8988T (cell line): ENCODE measurements at places on chromosomes 3 and 15.

DNA sequence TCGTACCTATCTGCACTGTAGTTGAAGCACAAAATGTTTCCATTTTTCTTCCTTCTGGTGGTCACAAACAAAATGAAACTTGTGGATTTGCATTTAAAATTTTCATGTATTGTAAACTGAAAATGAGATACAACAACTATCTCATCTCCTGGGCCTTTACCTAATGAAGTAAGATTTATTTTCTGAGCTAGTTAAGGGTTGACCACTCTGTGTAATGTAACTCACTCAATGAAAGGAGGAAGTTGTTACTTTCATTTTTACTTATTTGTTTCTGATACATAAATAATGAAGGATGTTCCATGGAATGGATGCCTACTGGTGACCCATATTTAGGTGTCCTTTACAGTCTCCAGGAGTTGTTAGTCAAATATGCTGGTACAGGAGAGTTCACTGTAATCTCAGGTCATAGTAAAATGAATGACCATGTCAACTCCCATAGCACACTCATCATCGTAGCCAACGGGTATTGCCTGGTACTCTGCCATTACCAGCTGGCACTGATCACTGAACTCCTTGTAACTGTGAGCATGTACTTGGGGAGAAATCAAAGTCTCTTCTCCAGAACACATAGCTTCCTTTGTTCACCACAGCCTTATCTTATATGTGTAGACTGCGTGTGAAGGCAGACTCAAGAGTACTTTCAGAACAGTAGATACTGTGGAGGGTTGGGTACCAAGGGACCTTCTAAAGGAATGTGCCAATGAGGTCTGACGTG is 474.2 kb upstream of the ROBO2 start:
- DNase-seq = no peak

DNA sequence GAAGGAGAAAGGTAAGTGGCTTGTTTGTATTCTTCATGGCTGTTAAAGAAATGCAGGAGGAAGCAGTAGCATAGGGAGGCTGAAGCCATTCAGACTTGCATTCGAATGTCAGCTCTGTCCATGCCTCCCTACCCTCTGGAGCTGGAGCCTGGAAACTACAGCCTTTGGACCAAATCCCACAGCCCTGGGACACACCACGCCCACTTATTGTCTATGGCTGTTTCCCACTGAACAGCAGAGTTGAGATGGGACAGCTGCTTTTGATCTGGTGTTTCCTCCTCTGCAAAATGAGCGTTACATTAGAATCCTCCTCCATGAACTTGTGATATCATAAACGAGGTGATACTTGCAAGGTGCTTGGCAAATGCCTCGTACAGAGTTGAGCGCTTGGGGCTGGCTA is 3.6 kb downstream of the FAM107A start:
- DNase-seq = no peak

- no peak for DNase-seq
Observed at GRCh38 chr3:108883373-108883772, 60.8 kb downstream of the TRAT1 start.

GRCh38 chr3:195900436-195901355 is 7.7 kb downstream of the TNK2 start:
- DNase-seq = no peak

- no peak for DNase-seq
Observed at GRCh38 chr3:141103503-141103902, 52.4 kb downstream of the SPSB4 start.

DNA sequence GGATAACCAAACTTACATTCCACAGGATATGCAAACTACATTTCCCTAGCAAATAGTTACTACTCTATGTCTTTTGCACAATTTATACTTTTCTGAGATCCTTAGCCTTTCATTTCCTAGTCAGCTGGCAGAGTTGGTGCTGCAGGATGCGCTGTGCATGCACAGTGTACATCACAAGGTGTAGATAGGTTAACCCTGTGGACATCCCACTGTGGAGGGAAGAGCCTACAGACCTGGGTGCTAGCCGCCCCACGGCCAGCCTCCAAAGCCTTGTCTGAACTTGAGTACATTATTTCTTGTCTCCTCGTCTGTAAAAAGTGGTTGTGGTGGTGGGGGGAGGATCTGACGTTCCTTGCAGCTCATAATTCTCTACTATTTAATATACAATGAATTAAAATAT is 3.5 kb downstream of the TNFSF10 start:
- DNase-seq = no peak

GRCh38 chr3:13019243-13020095 is 53.8 kb downstream of the IQSEC1 start:
- DNase-seq = no peak

GRCh38 chr3:70597312-70597711 is 284.9 kb upstream of the MDFIC2 start:
- no peak for DNase-seq

DNA sequence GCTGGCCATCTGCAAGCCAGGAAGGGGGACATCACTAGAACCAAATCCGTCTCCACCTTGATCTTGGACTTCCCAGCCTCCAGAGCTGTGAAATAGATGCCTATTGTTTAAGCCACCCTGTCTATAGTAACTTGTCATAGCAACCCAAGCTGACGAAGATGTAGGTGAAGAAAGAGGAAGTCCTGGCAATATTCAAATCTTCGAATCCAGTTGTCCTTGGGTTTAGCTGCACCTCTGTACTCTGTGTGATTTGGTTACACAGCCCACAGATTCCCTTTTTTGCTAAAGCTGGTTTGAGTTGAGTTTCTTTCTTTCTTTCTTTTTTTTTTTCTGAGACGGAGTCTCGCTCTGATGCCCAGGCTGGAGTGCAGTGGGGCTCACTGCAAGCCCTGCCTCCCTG is 68.0 kb upstream of the XCR1 start:
- no peak for DNase-seq

DNA sequence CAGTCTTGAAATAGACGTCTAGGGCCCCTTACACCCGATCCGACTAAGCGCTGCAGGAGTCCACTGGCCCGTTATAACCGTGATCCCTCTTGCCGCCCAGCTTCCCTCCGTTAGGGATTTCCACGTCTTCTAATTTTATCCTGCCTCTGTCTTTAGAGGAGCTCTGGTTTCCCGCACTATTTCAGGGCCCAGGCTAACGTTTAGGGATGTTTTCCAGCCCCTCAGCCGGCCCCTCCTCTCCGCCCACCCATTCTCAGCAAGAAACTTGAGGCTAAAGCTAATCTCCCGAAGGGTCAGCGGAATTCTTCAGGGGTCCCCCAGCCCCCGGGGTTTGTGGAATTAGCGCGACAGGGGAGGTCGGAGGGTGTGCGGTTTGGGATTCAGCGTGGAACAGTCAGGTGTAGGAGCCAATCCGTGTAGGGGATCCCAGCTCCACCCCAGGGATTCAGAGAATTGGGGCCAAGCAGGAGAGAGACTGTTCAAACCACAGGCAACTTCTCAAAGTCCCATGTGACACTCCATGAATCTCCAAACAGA is 1.6 kb downstream of the PTX3 start:
- no peak for DNase-seq

- DNase-seq = no peak
Observed at GRCh38 chr15:73605759-73606436, 27.3 kb downstream of the NPTN start.

- DNase-seq = no peak
Observed at GRCh38 chr15:99963096-99963825, 230.0 kb upstream of the LYSMD4 start.

DNA sequence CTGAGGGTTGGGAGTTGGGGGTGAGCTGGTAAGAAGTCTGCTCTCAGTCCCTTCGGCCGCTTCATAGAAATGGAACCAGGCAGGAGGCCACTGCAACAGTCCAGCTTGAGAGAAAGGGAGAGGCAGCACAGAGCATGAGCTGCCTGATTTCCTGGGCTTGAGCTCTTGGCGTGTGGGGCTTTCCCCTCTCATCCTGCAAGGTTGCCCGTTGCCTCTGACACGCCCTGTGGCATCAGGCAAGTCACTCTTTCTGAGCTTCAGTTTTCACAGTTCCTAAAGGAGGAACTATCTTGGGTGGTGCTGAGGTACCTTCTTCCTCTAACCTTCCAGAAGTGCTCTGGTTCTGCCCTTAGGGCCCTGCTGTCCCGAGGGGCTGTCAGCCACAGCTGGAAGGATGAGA is 4.9 kb downstream of the MESP2 start:
- DNase-seq = no peak

DNA sequence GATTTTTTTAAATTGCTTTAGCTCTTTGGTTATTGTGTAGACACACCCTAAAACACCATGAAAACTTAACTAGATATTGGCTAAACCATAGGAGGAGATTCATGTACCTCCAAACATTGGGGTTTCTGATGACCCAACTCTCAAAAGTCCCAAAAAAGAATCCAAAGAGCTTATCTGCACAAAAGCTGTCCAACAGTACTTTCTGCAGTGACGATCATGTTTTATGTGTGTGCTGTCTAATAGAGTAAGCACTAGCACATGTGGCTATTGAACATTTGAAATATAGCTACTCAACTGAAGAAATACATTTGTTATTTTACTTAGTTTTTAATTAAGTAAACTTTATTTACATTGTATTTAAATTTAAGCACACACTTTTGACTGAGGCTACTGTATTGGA is 818.2 kb upstream of the LMCD1 start:
- DNase-seq = no peak

- no peak for DNase-seq
Observed at GRCh38 chr3:5458526-5458925, 271.0 kb downstream of the EDEM1 start.

GRCh38 chr3:58609990-58610389 is 32.8 kb upstream of the FAM107A start:
- no peak for DNase-seq

DNA sequence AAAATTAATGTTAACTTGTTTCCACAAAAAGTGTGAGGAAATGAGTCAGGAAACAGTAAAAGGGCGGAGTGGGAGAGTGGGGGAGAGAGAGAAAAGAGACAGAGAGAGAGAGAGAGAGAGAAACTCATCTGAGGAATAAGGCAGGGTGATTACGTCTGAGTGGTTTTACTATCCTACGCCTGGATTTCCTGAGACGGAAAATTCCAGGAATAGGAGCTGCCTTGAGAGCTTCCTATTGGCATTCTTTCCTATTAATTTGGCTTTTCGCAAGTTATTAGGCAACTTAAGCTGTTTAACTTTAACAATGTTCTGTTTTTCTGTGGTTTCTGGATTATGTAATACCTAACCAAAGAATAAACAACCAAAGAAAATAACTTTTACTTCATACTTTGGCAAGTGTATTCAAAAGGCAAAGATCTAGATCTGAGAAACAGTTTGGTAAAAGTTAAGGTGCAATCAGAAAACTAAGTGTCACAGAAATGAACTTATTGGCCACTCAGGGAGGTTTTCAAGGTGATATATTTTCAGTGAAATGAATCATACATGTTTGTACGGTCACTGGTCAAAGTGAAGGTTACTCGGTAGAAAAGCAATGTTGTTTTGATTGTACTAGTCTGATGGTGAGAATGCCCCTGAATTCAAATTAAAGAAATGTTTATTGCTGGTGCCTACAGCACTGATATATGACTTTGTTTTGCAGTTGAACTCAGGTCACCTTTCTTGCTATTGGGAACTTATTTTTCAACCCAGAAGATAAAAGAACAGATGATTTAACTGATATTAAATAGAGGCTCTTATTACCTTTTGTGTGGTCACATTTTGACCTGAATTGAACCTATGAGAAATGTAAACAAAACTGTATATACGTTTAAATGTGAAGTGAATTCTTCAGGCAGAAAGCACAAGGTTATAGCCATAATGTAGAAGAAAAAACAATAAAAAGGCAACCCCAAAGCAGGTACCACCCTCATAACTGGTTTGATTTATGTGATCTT is 39.9 kb upstream of the TNFSF10 start:
- no peak for DNase-seq

GRCh38 chr3:133209871-133210550 is 171.8 kb downstream of the TMEM108 start:
- no peak for DNase-seq

DNA sequence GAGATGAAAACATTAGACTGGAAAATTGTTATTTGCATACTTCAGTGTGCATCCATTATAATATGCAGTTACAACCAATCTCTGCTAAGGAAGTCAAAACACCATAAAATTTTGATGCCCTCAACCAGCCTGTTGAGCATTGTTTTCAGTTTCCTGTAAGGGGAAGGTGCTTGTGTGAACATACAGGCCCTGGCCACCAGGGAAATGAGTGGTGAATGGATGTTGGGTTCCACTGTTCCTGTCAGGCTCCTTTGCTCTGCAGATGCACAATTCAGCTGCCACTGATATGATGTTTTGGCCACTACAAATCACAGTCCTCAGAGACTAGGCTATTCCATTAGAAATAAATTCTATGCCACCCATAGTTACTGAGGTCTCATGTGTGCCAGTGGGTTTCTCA is 184.6 kb downstream of the SYNPR start:
- DNase-seq = no peak

DNA sequence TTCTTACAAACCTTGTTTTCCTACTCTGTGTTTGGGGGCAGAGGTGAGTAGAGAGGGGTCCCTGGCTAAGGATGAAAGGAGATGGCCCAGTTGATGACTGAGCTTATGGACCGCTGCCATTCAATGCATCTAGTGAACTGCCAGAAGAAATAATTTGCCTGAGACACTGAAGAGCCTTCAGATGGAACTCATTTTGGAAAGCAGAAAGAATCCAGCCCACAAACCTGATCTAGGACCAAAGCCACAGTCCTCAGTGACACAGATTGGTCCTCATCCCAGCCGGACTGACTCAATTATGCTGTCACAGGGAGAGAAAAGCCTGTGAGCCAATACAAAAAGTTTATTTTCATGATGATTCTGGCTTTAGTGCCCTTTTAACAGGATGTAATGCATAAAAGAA is 82.7 kb downstream of the CD47 start:
- no peak for DNase-seq

DNA sequence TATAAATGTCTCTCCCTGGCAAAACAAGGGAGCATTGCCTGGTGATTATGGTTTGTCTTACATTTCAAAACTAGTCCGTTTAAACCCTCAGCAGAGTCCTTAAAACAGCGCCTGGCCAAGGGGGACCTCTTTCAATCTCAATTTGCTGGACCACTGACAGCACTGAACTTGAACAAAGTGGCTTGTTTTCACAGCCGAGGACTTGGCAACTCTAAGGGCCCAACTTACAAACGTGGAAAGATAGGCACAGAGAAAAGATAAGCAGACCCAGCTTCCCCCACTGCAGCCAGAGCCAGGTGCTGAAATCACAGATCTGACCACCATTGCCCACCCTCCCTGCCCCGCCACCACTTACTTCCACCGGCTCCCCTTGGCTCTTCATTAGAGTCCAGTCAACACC is 336.4 kb upstream of the ICE2 start:
- DNase-seq = no peak

- DNase-seq = no peak
Observed at GRCh38 chr15:25707656-25708365, 155.3 kb downstream of the ATP10A start.
